Skin of body (tissue), 3 donors: ENCODE measurements at places on chromosomes 7 and 10.

GRCh38 chr7:76998285-76998589, 33.9 kb downstream of the SPDYE17 start:
- DNase-seq = no peak

- no peak for DNase-seq
These were observed 1.1 kb downstream of the TMEM196 start for GRCh38 chr7:19772306-19772705.

- DNase-seq = no peak
These were observed 71.3 kb upstream of the VWC2 start for GRCh38 chr7:49702099-49702498.

DNA sequence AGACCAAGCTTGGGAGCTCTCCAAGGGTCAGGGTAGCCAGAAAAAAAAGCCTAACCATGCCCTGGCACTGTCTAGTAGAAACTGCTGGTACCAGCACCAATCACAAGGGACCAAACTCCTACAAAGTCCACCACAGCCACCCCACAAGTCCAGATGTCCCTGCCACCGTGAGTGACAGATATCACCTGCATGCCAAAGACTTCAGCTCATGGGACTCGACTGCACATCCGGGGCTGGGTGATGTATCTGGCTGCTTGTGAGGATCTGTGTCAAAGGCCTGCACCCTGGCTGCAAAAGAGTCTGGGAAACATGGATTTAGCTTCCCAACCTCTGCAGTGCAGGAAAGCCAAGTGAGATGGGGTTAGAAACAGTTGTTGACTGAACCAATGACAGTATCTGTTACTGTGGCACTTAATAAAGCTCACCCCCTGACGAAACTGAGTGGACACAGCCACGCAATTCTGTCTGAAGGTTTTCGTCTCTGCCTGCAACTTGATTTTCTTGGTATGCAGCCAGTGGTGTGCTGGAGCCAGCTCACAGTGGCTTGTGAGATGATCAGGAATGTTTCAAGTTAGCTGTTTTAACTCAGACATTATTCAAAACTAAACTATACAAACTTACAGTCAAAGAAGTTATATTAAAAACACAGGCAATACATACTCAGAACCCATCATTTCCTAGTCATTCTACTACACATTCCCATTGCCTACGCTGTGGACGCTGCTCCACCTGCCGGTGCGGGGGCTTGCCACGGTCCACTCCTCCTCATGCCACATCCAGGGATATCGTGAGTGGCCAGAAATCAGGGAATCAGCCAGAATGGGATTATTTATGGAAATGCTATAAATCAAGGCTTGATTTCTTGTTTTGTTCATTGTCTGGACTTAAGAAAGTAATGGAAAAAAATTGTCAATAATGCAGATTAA, 9.2 kb downstream of the ZNF488 start:
- no peak for DNase-seq
